ENCODE measurements at places on chromosomes 6 and 20.

- no peak for DNase-seq
These were observed 77.9 kb upstream of the B3GAT2 start for GRCh38 chr6:71034563-71035345.

GRCh38 chr6:43506667-43507471 is 3.3 kb downstream of the LRRC73 start:
- peak; percentile 65 for DNase-seq

DNA sequence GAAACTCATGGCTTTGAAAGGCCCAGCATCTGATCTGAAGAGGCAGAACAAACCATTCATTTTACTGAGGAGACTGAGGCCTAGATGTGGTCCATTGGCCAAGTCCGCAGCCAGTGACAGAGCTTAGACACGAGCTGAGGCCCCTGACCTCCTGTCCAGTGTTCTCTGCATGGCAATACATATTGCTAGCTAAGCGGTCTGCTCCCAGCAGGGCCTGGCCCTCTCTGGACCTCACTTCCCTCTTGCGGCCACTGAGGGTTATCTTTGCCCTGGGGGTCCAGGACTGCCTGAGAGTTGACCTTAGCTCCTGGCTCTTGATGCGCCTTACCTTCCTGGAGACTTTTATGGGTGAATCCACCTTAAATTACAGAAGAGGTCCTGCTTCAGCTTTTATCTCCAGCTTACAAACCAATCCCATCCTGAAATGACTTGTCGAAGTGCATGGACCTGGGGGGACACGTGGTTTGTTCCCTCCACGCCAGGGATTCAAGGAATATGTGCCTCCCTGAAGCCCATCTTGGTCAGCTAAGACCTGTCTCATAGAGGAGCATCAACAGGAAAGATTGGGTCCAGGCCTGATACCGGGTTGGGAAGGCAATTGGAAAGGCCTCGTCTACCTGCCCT is 75.6 kb downstream of the CNBD2 start:
- no peak for DNase-seq

DNA sequence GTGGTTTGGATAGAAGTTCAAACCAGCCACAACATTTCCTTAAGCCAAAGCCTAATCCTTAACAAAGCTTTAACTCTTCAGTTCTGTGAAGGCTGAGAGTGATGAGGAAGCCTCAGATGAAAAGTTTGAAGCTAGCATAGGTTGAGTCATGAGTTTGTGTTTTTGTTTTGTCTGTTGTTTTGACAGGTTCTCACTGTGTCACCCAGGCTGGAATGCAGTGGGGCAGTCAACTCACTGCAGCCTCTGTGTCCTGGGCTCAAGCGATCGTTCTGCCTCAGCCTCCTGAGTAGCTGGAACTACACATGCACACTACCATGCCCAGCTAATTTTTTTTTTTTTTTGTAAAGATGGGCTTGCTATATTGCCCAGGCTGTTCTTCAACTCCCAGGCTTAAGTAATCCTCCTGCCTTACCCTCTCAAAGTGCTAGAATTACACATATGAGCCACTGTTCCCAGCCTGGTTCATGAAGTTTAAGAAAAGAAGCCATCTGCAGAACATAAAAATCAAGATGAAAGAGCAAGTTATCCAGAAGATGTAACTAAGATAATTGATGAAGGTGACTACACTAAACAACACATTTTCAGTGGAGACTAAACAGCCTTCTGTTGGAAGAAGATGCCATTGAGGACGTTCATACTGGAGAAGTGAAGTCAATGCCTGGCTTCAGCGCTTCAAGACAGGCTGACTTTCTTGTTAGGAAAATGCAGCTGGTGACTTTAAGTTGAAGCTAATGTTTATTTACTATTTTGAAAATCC is 96.2 kb downstream of the SMAP1 start:
- DNase-seq, result no peak

- DNase-seq, result no peak
These were observed 101.6 kb downstream of the FYN start for GRCh38 chr6:111771629-111772028.

GRCh38 chr6:104885518-104886043 is 25.9 kb upstream of the HACE1 start:
- DNase-seq, result no peak

- no peak for DNase-seq
These were observed 5.1 kb downstream of the C6orf132 start for GRCh38 chr6:42137194-42137753.

DNA sequence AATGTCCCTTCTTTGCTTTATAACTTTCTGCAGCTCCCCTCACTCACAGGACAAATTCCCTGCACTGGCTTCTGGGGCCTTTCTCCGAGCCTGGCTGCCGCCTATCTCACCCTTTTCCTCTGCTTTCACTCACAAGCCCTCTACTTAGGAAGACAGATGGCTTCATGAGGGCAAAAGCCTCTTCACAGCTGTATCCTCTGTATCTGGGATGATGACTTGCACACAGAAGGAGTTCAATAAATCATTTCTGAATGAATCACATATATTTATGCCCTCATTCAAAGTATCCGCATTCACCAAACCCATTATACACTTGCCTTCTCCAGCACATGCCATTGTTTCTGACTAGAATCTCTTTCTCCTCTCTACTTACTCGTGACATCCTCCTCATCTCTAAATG is 159.0 kb upstream of the RIPOR2 start:
- no peak for DNase-seq

- DNase-seq, result no peak
These were observed 40.5 kb downstream of the BTBD9 start for GRCh38 chr6:38599261-38599660.

DNA sequence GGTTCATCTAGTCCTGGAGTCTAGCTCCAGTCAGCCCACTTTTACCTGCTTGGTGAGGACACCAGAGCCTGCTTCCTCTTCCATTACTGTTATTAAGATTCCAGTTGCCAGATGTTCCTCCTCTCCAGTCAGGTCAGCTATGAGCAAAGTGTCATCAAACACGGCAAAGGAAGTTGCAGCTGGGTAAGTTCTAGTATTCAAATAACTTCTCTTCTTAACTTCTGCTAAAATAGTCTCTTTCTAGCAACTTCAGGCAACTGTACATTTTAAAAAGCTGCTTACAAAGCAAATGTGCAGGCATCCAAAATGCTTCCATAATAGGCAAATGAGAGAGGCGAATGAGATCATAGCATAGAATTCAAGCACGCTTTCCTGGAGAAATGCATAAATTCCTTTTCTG is 18.4 kb upstream of the MRPS18A start:
- no peak for DNase-seq

DNA sequence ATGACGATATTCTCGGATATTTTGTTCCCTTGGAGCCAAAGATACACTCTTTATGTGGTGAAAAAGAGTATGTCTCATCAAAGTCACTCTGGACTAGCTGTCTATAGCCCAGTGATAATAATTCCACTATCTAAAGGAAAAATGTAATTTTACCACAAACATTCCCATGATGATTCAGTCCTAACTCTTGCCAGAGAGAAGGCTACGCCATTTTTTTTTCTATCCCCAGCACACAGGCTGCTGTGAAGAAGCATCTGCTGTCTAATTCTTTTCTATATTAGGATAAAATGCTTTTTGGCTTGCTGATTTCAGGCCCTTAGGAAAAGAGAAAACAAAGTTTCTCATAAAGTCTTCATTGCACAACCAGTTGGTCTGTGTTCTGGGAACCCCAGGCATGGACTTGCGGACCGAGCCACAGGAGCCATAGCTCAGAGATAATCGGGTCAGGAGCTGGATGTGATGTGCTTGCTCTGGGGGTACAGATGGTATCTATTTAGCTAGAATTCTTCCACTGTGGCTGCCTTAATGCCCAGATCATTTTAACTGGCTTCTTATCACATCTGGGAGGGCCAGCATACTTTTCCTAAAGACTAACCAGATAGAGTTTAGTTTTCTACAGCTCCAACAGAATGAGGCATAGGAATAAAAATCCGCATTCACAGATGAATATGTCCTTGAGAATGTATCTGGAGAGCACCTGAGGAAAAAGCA is 683.7 kb upstream of the ID4 start:
- DNase-seq, result no peak

DNA sequence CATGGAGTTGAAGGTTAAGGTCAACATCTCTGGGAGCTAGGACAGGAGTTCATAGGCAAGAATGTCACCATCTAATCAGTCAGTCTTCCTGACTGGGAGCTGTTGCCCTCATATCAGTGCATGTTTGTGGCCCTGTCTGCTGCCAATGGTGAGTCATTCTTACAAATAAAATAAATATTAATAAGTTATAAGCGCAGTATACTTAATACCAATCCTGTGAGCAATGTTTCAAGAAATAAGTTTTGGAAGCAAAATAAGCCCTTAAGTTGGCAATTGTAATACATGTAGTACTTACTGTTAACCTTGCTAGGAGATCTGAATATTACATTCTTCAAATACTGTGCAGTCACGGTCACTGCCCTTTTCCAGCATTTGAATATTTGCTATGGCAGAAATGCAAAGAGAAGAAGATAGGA is 20.2 kb upstream of the MDGA1 start:
- DNase-seq, result no peak

DNA sequence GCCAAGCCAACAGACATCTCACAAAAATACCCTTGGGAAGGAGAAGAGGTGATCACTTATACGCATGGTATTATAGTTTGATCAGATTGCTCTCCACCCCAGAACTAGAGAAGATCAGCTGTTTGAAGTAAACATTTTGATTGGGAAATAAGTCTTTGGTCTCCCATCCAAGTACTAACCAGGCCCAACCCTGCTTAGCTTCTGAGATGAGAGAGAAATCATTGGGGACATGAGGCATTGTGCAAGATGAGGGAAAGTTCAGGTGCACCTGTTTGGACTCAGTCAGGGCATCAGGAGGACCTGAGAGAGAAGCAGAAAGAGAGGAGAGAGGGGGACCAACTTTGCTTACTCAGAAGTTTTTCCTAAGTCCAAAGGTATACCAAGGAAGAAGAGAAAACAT is 11.4 kb downstream of the RIPK1 start:
- DNase-seq, result no peak

GRCh38 chr20:36873498-36874189 is 2.3 kb upstream of the TLDC2 start:
- no peak for DNase-seq

DNA sequence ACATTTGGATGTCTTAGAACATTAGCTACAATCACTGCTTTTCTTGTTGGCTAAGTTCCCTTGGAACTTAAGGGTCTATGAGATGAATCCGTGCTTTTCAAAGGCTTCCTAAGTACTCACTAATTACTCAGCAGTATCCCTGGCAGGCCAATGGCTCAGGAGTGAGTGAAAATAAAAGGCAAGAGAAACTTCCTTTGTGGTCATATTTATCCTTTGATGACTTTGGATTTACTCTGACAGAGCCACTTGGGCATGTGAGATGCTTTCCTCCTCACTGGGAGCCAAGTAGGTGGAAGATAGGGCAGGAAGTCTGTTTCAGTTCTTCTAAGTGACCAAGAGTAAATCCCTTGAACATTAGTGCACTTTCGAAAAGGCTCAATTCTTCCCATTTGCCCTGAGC is 224.3 kb upstream of the FOXA2 start:
- no peak for DNase-seq

- no peak for DNase-seq
These were observed 757.1 kb upstream of the SLC35B3 start for GRCh38 chr6:9192405-9192909.

DNA sequence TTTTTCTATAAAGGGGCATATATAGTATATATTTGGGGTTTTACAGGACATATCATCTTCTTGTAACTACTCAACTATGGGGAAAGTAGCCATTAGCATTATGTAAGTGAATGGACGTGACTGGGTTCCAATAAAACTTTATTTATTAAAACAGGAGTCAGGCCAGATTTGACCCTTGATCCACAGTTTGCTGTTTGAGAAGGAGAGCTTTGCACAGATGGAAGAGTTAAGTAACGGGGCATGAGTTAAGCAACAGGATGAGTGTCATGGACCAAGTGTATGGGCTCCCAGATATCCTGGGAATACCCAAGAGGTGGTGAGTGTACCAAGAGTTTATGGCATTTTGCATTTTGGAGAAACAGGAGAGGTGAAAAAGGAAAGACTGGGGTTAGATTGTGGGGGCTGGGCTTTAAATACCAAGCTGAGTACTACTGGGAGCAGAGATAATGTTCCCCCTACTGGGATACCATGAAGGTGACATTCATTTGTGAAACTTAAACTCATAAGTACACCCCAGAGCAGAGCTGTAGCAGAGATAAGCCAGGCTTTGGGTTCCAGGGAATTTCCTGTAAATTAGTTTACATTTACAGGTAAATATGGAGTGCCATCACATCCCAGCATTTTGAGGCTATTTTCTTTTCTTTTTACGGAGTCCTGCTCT is 18.5 kb upstream of the SCUBE3 start:
- no peak for DNase-seq

- no peak for DNase-seq
These were observed 240.7 kb upstream of the POU3F2 start for GRCh38 chr6:98593676-98594075.

GRCh38 chr6:54935739-54936138 is 89.2 kb downstream of the FAM83B start:
- DNase-seq, result no peak

DNA sequence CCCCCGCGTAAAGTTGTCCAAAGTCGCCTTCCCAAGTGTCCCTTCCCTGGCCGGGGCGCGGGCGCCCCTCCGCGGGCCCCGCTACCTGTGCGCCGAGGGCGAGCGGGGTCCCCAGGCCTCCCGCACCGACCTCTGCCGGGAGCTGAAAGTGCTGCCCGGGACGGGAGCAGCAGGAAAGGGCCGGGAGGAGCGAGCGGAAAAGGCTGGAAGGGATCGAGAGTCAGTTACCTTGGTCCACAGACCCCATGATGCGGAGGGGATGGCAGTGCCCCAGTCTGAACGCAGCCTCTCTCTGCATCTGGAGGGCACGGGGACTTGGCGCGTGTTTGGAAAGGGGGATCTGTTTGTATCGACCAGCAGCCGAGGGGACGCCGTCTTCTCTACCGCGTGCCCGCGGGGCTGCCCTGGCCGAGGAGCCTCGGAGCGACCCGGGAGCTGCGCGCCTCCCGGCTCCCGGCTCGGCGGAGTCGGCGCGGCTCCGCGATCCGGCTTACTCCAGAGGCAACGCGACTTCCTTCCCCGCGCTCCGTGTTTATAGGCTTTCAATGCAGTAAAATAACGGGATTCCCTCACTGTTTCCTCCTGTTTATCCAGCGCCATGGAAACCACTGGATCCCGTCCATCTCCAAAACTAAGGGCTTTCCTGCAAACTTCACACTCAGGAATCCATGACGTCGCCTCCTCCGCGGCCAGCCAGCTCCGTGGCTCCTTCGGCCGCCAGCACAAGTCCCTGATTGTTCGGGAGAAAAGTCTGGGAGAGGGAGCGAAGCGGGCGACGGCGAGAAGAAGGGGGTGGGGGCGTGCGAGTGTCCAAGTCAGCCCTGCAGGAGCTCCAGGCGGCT is 20.0 kb upstream of the NFATC2 start:
- DNase-seq, result no peak

GRCh38 chr20:49980140-49981008 is 2.4 kb upstream of the SNAI1 start:
- DNase-seq, result no peak

- no peak for DNase-seq
These were observed 340 bp upstream of the VARS2 start for GRCh38 chr6:30913721-30914075.

All from activated effector memory CD4-positive, alpha-beta T cell treated with Interleukin-2 at 50 U/mL for 16 hours (primary cell).